CD4-positive, alpha-beta T cell treated with Interleukin-15 for 4 hours (primary cell): ENCODE measurements at places on chromosomes 7 and 10.

DNA sequence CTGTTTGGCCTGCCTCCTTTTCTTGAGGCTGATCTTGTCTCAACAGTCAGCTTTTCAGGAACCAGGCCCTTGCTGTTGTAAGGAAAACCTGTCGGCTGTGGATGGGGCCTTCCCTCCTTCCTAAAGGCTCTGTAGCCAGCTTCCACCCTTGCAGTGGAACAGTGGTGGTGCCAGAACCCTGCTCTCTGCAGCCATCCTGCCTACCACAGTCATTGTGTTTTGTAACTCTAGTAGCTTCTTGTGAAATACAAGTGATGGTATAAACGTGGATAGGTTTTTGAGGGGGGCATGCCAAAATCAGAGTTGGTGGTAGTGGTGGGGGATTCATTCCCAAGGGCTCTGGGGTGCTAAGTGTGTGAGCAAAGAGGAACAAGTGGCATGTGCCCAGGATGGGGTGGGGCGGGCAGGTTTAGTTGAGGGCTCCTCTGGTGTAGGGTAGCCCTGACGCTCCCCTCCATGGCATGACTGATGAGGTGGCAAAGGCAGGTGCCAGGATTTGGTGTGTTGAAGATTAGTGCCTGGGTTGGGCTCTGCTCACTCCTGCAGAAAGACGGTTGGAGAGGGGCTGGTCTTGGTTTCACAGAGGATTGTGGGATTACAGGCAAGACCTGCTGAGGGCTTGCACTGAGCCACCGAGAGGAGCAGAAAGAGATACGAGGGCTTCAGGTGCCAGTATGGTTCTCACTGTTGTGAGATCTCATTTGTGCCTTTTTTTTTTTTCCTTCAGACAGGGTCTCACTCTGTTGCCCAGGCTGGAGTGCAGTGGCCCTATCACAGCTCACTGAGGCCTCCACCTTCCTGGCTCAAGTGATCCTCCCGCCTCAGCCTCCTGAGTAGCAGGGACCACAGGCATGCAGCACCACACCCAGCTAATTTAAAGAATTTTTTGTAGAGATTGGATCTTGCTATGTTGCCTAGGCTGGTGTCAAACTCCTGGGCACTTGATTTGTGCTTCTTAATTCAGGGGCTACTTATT is 7.4 kb downstream of the TSPAN14 start:
- no peak for DNase-seq

DNA sequence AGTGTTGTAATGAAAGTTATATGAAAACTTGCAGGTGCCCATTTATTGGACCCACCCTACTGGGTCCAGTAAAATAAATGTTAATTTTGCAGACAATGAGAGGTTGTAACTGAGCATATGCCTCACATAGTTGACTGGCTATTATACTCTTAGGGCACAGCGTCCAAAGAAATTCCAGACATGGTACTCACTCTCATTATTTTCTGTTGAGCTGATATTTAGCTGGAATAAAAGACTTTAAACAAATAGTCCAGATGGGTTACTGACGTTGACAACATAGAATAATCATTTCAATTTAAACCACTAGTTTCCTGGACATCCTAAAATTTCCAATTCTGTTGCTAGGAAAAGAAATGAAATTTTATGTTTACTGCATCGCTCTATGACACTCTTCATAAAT is 174.5 kb downstream of the ZNF365 start:
- DNase-seq = no peak

- DNase-seq = no peak
Measured at GRCh38 chr7:130153211-130153908, 51.8 kb downstream of the TMEM209 start.

DNA sequence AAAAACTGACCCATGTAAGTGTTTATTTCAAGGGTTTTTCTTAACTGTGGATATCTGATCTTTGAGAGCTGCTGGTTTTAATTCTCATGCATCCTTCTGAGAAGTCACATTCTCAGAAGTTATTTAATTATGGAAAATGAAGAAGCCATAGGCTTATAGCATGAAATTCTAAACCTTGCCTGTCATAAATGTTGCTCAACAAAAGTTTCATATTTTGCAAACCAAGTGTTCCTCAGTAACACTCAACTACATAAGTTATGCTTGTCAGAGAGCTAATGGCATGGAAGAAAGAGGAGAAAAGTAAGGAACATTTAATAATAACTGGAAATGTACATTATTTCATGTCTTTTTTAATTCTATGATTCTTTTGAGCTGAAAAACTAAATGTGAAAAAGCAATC is 78.6 kb upstream of the MPP7 start:
- no peak for DNase-seq

DNA sequence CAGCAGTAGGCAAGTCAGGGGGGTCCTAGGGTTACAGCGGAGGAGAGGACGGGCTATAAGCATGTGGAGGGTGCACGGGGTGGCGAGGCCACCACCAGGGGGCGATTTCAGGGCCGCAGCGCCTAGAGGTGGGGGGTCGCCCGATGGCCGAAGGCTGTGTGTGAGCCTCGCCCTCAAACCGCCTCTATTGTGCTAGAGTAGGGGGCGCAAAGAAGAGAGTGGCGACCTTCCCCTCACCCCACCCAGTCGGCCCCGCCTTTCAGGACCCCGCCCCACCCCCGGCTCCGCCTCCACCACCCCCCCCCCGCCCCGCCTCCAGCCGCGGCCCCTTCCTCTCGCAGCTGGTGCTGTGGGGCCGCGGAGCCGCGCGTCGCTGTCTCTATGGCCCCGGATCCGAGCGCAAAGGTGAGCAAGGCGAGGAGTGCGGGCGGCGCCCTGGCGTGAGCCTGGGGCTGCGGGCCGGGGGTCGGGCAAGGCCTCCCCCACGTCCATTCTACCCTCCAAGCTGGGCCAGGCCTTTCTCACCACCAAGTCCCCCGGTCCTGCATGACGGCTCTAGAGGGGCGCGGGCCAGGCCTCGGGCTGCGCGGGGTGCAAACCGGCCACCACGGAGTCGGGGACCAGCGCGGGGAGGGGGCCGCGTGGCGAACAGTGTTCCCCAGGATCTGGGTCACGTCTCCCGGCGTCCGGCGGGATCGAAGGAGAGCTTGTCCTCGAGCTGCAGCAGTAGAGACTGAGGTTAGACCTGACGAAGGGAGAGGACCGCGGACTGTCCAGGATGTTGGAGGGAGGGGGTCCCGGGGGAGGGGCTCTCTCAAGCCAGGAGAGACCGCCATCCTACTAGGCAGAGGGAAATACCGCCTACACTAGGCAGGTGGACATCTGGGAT is at the start of gene SEMA4G:
SEMA4G (plus strand) TSS at position 318 of the 889 bp plus-strand sequence. CDS start 3,409 bp downstream, outside the sequence.
- DNase-seq = peak; percentile 27

DNA sequence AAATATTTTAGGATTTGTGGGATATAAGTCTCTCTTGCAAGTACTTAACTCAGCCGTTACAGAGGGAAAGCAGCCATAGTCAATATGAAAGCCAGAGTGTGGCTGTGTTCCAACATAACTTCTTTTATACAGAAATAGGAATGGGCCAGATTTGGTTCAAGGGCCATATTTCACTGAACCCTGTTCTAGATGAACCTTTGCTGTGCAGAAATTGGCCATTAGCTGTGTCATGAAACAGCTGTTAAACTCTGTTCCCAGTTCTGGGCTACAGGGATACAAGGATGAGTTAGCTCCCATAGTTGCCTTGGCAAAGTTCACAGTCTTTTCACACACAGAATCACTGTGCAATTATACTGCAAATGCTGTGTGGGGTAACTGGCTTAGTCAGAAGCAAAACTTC is 213.9 kb upstream of the LRRN3 start:
- no peak for DNase-seq

- DNase-seq = no peak
Measured at GRCh38 chr10:101385866-101386658, 32.1 kb downstream of the BTRC start.

GRCh38 chr10:99534450-99534938 is 1.8 kb downstream of the NKX2-3 start:
- no peak for DNase-seq

DNA sequence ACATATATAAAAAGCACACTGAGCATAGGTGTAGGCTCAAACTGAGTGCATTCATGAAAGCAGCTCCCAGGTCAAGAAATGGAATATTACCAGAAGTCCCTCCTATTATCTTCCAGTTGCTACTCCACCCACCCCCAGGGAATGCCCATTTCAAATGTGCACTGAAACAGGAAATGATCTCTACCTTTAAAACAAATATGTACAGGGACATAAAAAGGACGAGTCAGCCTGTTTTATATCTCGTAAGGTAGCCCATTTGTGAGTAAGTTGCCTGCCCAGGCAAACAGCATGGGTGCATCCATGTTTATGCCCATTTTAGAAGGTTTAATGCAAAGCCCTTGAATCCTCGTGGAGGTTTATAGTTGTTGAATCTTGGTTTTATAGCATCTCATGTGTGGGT is 10.4 kb downstream of the FFAR4 start:
- no peak for DNase-seq

DNA sequence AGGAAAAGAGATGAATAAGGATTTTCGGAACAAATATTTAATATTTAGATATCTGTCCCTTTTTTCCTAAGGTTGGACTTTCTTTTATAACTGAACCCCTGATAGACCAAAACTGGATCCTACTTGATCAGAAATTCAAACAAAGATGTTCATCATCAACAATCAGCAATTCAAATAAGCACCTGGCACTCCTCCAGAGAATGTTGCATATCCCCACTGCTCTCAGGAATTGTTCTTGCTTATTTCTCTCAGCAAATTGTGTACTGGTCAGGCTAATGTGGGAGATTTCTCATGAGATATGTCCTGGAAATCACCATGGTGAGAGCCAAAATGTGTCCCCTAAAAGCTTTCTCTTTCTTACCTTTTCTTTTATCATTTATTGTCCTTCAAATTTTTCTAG is 40.3 kb upstream of the LHFPL3 start:
- no peak for DNase-seq

- DNase-seq = no peak
Measured at GRCh38 chr10:62844280-62845011, 28.3 kb upstream of the EGR2 start.

- no peak for DNase-seq
Measured at GRCh38 chr10:93079663-93080349, 6.1 kb downstream of the CYP26A1 start.

DNA sequence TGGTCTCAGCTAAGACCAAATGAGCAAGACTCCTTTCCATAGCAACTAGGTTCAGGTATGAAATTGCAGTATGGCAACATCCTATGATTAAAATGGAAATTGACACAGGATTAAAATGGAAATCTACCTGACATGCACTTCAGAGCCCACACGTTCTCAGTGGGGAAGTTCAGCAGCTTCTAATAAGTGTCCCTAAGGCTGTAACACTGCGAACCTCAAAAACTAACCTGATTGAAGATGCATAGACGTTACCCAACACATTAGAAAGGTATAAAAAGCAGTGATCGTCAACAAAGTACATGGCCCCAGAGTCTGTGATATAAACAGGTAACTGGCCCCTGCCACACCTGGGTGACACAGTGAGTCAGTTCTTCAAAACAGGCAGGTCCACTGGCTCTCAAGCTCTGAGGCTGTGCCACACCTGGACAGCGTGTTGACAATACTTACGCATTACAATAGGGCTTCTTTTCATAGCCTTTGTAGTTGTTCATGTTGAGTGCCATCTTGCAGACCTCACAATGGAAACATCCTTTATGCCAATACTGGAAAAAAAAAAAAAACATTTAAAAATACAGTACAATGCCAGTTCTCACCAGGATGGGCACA is 274.9 kb upstream of the NEBL start:
- DNase-seq = no peak

- no peak for DNase-seq
Measured at GRCh38 chr7:19118636-19119371, 1.4 kb upstream of the TWIST1 start.

GRCh38 chr7:80132594-80132993 is 2.0 kb upstream of the GNAI1 start:
- no peak for DNase-seq

GRCh38 chr10:76700241-76700640 is 937.4 kb downstream of the KCNMA1 start:
- DNase-seq = no peak

- no peak for DNase-seq
Measured at GRCh38 chr7:4136036-4136435, 546.1 kb upstream of the FOXK1 start.

DNA sequence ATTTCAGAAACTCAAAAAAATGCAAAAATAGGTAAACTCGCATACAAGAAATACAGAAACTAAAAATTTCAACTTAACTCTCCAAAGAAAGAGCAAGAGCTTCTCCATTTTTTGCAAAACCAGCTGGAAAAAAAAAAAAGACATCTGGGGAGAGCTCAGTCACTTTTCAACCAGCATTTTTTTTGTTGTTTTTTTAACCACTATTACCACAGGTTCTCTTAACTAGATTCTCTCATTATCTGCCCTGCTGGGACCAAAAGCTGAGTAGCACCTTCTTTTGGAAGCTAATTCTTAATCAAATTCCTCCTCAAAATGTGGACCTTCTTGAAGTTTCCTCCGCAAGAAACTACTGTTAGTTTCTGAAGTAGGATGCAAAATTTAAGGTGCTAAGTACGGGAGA is 14.2 kb downstream of the IGF2BP3 start:
- no peak for DNase-seq

- DNase-seq = no peak
Measured at GRCh38 chr7:70416986-70417655, 714.8 kb upstream of the GALNT17 start.

DNA sequence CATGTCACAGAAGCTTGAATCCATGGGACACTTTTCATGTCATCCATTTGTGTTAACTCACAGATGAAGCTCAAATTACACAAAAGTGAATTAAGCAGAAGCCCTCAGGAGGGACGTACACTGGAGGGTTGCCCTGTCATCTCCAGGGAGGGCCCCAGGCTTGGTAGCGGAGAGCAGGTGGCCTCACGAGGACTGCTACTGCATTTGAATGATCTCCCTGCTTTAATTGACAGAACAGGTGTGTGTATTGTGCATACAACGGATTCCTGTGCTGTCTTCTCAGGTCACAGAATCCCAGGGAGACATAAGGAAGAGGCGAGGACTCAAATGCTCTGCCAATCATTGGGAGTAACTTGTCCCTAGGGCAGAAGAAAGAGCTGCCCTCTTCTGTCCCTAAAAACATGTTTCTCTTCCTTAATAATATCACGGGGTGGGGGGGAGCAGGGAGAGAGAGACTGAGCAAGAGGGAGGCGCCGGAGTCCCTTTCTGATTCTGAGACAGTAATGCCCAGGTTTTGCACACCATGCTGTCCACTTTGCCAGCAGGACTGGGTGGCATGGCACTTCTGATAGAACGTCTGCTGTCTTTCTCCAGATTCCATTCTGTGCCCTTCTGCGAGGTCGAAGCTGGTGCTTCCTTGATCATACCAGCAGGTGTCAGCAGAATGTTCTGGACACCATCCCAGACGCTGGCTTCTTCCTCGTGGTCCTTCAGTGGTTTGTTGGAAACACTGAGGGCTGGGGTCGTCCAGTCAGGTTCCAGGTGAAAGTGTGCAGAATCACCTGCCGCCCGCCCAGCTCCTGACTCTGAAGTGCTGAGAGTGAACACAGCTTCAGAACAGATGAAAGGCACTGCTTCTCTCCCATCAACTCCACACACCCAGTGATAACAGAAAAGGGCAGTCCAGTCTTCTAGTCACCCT is 26.2 kb upstream of the RASGEF1A start:
- peak; percentile 64 for DNase-seq

GRCh38 chr7:38222481-38223096 is 44.5 kb downstream of the STARD3NL start:
- peak; percentile 81 for DNase-seq
